Activated CD4-positive, alpha-beta T cell treated with anti-CD3 and anti-CD28 coated beads, Interleukin-2, amount 50 U/mL, for 24 hours (primary cell): ENCODE measurements at places on chromosomes 4 and X.

- DNase-seq, result no peak
Observed at GRCh38 chrX:48827654-48827968, 1.3 kb downstream of the ERAS start.

DNA sequence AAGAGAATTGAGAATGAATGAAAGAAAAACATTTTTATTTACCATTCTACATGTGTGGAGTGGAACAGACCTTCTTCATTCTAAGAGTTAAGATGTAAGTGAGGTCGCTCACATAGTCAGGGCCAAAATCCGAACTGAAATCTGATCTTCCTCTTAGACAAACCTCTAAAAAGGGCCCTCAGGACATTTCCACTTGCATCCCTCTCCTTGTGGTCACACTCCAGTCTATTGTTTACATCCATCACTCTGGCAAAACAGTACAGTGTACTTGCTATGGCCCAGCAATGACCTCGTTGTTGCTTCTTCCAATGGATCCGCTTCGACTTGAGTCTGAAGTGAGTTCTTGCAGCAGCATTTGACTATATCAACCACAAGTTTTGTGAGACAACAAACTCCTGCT is 54.2 kb downstream of the MOSPD2 start:
- DNase-seq, result no peak

GRCh38 chr4:138910914-138911336 is 104.7 kb upstream of the NOCT start:
- DNase-seq, result no peak

- DNase-seq, result no peak
Observed at GRCh38 chrX:48569958-48570357, 4.3 kb upstream of the RBM3 start.

- DNase-seq, result peak; percentile 5
Observed at GRCh38 chr4:123599920-123600810, 203.6 kb downstream of the SPRY1 start.

- no peak for DNase-seq
Observed at GRCh38 chr4:48307528-48307927, 33.8 kb upstream of the SLAIN2 start.

DNA sequence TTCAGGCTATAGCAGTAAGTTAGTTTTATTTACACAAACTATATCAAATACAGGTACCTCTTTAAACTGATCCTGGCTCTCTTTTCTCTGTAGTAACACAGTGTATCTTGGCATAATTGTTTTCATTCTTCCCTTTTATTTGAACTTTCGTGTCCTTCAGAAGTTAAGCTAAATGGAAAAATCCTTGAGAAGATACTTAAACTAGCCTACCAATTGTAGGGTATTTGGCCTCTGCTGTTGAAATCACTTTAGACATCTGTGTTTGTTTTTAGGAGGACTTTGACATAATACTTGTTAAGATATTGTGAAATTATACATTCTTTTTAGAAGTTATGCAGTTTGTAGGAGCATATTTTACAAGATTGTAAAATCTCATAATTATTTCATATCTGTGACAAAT is 90.3 kb upstream of the GK2 start:
- DNase-seq, result no peak

GRCh38 chr4:125789023-125789422 is 474.3 kb downstream of the FAT4 start:
- no peak for DNase-seq

GRCh38 chr4:48138936-48139335 is 4.9 kb upstream of the TXK start:
- DNase-seq, result no peak

DNA sequence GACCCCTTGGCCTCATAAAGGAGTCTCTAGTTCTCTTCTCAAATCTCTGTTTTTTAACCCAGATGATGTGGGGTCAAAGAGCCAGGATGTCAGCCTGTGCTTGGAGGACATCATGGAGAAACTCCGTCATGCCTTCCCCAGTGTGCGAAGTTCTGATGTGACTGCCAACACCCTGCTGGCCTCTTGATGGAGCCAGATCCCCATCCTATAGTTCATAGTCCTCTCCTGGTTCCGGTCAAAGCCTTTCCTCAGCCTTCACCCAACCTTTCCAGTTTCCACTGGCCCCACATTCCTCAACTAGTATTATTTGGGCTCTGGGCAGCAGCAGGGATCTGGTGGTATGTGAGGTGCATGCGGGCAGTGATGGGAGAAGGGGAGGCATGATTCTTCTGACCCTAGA is 30.7 kb downstream of the TAF7L start:
- no peak for DNase-seq

- no peak for DNase-seq
Observed at GRCh38 chr4:75069493-75070074, 136.7 kb downstream of the PARM1 start.

GRCh38 chr4:98720871-98721480 is 62.6 kb upstream of the TSPAN5 start:
- no peak for DNase-seq

GRCh38 chr4:140252141-140252741 is 98.3 kb upstream of the MAML3 start:
- DNase-seq, result no peak

GRCh38 chrX:19194285-19195242 is 72.3 kb upstream of the ADGRG2 start:
- DNase-seq, result no peak

DNA sequence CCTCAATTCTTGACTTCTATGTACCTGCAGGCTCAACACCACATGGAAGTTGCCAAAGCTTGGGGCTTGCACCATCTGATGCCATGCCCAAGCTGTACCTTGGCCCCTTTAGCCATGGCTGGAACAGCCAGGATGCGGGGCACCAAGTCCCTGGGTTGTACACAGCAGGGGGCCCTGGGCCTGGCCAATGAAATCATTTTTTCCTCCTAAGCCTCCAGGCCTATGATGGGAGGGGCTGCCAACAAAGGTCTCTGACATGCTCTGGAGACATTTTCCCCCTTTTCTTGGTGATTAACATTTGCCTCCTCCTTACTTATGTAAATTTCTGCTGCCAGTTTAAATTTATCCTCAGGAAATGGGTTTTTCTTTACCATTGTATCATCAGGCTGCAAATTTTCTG is 1428.1 kb downstream of the C4orf33 start:
- no peak for DNase-seq

GRCh38 chr4:42101446-42101975 is 50.9 kb downstream of the BEND4 start:
- DNase-seq, result no peak

DNA sequence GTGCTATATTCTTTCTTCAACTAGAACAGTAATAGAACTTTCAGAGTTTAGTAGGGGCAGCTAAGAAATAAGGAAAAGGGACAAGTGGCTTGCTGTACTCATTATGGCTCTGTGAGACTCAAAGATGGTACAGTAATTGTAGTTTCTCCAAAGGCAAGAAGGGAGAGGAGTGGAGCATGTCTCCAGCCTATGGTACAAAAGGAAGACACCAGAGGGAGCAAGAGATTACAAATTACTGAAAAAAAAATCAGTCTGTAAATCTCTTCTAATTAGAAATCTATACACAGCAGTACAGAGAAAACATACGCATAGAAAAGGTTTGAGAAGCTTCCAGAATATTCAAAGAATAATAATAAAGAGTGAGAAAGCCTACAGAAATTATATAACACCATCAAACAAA is 61.4 kb downstream of the KLHL4 start:
- no peak for DNase-seq

GRCh38 chrX:148542481-148543255 is 42.3 kb downstream of the AFF2 start:
- DNase-seq, result no peak

DNA sequence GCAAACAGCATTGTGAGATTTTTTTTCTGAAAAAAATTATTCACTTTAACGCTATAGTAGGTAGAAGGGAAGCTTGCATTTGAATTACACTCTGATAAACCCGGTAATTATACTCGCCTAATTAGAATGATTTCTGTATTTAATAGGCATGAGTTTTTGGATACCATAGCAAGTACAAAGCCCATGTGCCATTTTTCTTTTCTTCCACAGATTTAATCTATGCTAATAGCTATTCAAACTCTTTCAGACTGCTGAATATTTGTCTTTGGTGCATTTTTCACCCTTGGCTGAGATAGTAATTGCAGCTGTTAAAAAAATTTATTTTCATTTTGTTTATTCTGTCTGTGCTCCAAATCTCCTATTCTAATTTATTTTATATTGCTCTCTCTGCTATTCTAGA is 113.0 kb downstream of the EGF start:
- no peak for DNase-seq

DNA sequence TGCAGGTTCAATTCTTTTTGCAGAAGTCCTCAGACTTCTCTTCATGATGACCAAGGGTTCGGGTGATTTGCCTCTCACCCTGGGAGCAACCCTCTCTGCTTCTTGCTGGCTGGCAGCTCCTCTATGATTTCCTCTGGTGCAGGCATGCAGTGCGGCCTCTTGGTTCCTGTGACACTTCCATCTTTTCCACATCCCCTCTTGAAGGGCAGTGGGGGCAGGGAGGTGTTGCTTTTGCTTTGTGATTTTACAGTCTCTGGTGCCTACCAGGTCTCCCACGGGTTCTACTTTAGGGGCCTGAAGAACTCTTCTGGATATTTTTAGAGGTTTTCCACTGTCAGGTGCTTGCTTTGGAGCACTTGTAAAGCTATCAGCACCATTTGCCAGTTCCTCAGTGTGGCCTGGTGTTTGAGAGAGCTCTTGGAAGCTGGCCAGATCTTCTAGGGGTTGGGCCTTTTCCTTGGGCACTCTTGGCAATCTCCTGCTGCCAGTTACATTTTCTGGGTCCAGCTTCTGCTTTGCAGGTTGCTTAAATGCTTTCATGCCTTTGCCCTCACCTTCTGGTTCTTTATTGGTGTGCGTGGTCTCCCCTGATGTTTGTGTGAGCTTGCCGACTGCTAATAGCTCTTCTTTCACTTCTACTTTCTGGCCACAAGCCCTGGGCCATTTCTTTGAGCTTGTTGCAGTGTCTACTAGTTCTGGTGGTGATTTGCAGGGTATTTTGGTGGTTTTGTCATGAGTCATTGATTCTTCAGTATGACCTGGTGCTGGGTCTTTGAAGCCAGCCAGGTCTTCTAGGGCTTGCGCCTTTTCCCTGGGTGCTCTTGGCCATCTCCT is 11.5 kb upstream of the CHST7 start:
- no peak for DNase-seq

DNA sequence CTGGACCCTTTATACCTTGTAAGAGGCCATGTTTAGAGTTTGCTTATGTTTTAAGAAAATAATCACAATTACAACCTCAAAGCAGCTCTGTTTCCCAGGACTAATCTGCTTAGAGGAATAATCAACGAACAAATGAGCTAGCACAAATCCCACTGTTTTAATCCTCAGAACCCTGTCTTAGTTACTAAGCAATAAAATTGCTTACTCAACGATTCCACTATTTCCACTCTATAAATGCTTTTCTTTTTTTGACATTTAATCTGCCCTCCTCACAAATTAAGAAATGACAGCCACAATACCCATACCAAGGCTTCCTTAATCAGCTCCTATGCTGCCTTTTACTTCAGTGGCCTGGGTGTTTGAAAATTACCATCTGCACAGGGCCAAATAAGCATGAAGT is 48.8 kb downstream of the FAM120C start:
- no peak for DNase-seq

- no peak for DNase-seq
Observed at GRCh38 chr4:112511093-112511802, 4.7 kb downstream of the NEUROG2 start.

DNA sequence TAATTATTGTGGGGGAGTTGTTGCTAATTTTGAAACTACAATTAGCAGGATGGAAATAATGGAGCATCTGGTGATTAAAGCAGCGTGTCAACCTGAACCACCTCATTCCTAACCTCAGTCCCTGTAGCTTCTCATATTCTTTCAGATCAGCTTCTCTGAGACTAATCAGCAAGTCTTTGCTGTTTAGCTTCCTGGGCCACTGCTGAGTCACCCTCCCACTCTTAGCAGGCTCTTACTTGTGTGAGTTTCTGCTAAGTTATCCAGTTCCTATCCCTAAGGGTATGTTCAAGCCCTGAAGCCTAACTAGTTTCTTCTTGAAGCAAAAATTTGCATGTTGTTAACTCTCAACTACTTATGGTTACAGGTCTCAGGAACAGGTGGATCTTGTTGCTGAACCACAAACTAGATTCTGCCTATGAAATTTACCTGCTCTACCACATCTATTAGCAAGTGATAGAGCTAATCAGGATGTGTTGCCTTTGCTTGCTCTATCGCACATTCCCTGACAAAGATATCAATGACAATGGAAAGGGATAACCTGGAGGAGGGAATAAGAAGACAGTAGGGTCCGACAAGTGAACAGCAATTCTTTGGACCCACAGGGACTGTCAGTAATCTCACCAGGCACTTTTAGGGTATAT is 134.2 kb downstream of the EIF4E start:
- no peak for DNase-seq

GRCh38 chr4:121988950-121989349 is 37.1 kb upstream of the TRPC3 start:
- no peak for DNase-seq

GRCh38 chr4:3413675-3414420 is 27.9 kb upstream of the HGFAC start:
- DNase-seq, result no peak

GRCh38 chr4:124931050-124931449 is 218.5 kb upstream of the ANKRD50 start:
- no peak for DNase-seq

- DNase-seq, result no peak
Observed at GRCh38 chr4:78079726-78080430, 22.8 kb downstream of the FRAS1 start.

- peak; percentile 12 for DNase-seq
Observed at GRCh38 chrX:11558972-11559371, 106.7 kb downstream of the ARHGAP6 start.

GRCh38 chr4:122662701-122663100 is 41.8 kb upstream of the IL21 start:
- DNase-seq, result no peak

- DNase-seq, result no peak
Observed at GRCh38 chrX:138885886-138886285, 174.4 kb upstream of the FGF13 start.

DNA sequence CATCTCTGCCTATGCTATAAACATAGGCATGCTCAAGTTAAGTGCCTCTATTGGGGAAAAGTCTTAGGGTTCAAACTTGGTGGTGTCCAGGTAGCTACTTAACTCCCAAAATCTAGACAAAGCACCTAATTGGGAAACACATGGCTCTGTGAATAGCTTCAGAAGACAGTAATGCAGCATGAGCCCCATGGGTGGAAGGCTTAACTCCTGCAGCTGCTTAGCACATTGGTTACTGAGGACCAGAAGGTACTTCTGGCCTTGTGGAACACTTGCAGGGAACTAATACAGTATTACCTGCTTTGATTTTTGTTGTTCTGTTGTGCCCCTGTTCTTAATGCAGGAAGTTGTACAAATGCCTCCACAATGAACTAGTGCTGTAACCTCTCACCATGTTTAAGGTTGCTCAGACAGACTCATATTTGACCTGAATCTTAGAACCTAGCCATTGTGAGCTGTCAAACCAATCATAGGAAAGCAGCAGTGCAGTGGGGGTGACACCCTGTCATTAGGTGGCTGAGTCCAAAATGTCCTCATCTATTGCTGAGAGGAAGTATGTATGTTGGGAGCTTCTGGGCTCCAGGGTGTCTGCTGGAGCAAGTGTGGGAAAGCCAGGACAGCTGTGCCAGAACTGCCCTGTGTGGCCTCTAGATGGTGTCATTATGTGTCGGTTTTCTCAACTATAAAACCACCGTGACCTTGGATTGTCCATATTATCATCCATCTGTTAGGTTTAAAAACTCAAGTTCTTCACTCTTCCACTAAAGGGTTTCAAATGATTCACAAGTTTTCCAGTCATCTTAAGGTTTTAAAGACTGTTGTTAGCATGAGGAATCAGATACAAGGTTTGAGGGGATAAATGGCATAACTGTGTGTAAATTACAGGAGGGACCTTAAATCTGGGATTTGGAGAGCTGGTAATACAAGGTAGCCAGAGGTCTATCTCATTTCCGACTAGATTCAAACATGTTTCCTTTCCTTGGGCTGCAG is 69.9 kb upstream of the WDR1 start:
- no peak for DNase-seq
